ENCODE measurements at places on chromosomes 7 and 10.

- DNase-seq: no peak
Observed at GRCh38 chr10:44958898-44959246, 730 bp upstream of the RASSF4 start.

- no peak for DNase-seq
Observed at GRCh38 chr7:93203496-93203895, 22.8 kb downstream of the HEPACAM2 start.

DNA sequence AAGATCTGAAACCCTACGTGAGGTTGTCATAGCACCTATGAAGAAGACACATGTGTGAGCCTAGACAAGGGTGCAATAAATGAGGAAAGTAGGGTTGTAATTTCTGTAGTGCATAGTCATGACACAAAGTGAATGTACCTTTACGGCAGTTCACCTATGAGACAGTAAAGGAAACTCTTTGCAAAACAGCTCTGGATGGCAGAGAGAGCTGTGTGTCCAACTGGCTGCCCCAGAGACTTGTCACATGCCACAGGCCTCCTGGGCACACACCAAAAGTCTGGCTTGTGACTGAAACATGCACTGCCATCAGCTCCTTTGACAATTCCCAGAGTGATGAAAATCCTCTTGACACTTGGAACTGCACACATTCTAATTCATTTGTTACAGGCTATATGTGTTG is 90.7 kb upstream of the NAMPT start:
- DNase-seq: no peak

- no peak for DNase-seq
Observed at GRCh38 chr10:131738396-131738735, 162.4 kb upstream of the PPP2R2D start.

DNA sequence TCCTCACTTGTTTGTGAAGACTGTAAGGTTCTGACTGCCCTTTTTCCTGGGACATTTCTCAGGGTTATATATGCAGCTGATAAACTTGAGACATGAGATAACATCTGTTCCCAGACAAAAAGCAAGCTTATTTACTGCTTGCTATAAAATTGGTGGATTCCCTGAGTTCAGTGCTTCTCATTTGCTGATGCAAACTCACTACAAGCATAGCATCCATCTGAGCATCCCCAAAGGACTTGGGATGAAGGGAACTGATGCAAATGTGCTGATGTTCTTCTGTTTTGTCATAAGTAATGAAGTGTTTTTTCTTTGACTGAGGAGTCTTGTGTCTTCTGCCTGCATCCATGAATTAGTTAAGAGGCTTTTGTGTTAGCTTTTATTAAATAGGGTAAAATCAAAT is 183.2 kb downstream of the ADK start:
- DNase-seq: no peak

GRCh38 chr7:108222236-108222892 is 92.2 kb upstream of the LAMB4 start:
- peak; percentile 33 for DNase-seq

- no peak for DNase-seq
Observed at GRCh38 chr7:128777156-128778123, 1.8 kb upstream of the OPN1SW start.

DNA sequence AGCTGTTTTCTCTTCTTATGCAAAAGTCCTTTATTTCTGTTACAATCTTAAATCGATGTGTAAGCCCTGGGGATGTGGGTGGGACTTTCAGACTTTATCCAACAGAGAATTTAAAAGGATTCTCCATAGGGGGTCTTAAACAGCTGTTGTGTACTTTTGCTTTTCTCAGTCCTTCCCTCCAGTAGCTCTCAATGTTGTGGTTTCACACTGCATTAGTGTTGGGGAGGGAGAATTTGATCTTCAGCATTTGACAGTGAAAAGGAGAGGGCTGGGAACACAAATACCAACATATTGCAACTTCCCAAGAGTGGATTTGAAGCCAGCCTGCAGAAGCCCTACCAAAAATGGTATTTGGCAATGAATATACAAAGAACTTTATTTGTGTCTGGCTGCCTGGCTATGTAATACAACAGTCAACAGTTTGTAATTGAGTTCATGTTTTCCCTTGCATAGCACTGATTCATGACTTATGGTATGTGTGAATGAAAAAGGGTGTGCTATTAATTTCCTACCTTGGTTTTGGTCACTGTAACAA is 80.1 kb upstream of the CAPZA2 start:
- DNase-seq: no peak

DNA sequence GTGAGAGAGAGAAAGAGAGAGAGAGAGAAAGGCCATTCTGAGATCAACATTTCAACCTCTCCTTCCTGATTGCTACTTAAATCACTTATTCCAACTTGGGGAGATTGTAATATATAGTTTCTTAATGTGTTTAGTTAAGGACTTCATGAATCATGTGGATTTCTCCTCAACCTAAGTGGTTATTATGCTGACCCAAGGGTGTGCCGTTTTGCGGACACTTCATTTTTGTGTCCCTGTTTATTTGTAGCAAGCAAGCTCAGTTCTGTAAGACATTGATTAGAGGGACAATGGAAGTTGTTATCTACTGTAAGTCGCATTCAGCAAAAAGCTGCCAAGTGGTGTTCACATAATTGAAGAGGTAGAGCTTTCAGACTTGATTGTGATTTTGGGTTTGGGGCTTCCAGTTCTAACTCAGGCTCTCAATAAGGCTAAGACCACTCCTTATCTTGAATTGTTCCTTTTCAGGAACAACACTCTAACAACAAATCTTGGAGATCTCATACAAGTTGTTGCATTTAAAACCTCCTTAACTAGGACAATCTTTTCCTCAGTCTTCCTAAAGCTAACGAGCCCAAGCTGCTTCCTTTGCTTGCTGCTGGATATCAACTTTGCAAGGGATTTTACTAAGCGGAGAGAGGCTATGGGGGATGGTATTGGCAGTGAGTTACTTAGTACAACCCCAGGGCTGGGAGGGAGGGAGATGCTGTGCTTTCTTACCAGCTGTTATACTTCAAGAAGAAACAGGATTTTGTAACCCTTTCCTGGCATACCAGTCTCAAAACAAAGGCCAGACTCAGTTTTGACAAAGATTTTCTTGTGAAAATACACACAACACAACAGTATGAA is 19.8 kb upstream of the COL1A2 start:
- peak; percentile 19 for DNase-seq

DNA sequence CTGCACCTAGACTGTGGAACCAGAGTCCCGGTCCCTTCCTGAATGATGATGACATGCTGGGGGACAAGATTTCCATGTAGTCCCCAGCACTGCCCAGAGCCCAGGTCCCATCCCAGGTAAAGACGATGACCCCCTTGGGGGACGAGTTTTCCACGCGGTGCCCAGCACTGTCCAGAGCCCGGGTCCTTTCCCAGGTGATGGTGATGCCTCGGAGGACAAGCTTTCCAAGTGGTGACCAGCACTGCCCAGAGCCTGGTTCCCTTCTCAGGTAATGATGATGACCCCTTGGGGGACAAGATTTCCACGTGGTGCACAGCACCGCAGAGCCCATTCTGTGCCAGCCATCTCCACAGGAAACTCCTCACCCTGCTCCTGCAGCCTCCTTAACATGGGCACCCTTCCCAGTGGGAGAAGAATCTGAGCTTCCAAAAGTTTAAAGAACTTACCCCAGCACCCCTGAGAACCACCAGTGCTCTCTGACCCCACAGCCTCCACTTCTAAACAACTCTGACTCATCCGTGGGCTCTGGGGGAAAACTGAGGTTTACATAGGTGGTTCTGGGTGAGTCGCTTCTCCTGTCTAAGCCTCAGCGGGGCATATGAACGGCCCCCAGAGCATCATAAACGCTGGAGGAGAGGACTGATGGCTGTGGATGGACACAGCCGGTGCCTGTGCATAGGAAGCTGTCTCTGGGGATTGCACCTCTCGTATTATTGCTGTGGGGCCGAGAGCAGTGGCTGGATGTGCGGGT is 233.2 kb downstream of the TCERG1L start:
- no peak for DNase-seq

DNA sequence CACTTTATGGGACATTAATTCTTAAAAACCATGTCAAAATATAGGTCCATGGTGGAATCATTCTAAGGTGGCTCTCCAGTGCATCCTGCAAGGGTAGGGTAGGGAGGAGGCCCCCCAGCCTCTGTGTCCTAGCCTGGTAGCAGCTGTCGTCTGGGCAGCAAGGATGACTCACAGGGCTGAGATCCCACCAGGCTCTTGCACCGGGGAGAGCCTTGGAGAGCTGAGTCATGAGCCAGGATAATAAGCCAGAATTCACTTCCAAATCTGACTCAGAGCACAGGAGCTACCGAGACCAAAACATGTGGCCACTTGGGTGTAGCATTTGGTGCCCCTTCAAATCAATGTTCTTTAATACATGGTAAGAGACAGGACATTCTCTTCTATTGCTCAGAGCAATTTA is 298.5 kb downstream of the NEBL start:
- no peak for DNase-seq

- no peak for DNase-seq
Observed at GRCh38 chr10:111698711-111699110, 484.9 kb downstream of the GPAM start.

DNA sequence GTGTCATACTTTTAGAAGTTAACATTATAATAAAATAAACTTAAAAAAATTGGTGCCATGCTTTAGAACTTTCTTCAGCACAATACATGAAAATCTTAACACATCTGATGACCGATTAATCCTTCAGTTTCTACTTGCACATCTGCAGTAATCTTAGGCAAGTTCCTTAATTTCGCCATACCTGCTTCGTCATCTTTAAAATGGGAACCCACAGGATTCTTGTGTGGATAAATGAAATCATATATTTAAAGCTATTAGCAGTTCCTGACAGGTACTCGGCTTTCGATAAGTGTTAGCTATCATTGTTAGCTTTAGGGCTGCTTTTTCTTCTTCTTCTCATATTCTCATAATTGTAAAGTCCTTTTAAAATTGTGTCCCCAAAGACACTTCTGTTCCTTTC is 907 bp upstream of the VPS50 start:
- no peak for DNase-seq

GRCh38 chr7:139886206-139886605 is 57.1 kb downstream of the TBXAS1 start:
- DNase-seq: no peak

DNA sequence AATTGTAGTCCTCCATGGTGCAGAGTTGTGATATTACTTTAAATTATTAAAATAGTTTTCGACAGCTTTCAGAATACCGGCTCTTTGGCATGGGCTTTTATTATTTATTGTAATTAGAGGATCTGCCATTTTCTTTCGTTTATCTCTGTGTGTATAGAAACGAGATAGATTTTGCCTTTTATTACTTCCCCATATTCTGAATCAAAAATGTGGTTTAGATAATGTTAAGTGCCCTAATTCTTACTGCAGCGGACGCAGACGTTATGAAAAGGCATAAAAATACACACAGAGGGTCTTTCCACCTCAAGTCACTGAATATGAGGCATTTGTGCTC is 1.9 kb upstream of the ARID5B start:
- no peak for DNase-seq

- DNase-seq: no peak
Observed at GRCh38 chr7:1989049-1989860, 243.5 kb downstream of the MAD1L1 start.

DNA sequence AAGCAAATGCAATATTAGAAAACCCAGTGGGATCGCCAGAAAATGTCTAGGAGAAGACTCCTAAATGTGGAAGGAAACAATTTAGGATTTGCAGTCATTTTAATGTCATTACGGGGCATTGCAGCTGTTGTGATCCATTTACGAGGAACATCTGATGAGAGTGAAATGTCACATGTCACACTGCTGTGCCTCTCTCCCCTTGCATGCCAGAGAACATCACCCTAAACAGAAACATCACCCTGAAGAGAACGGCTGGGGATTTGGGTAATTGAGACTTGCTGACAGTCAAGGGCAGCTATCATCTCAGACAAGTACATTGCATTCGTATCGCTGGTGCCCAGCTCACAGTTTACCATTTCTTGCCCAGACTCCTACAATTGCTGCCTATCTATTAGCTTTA is 785.7 kb upstream of the POM121L12 start:
- no peak for DNase-seq

GRCh38 chr10:125441151-125441550 is 241.8 kb downstream of the TEX36 start:
- no peak for DNase-seq

GRCh38 chr7:6266699-6267098 is 5.7 kb downstream of the CYTH3 start:
- DNase-seq: no peak

GRCh38 chr7:151764056-151764920 is 112.6 kb downstream of the PRKAG2 start:
- no peak for DNase-seq

- no peak for DNase-seq
Observed at GRCh38 chr10:101875068-101875688, 31.6 kb upstream of the KCNIP2 start.

DNA sequence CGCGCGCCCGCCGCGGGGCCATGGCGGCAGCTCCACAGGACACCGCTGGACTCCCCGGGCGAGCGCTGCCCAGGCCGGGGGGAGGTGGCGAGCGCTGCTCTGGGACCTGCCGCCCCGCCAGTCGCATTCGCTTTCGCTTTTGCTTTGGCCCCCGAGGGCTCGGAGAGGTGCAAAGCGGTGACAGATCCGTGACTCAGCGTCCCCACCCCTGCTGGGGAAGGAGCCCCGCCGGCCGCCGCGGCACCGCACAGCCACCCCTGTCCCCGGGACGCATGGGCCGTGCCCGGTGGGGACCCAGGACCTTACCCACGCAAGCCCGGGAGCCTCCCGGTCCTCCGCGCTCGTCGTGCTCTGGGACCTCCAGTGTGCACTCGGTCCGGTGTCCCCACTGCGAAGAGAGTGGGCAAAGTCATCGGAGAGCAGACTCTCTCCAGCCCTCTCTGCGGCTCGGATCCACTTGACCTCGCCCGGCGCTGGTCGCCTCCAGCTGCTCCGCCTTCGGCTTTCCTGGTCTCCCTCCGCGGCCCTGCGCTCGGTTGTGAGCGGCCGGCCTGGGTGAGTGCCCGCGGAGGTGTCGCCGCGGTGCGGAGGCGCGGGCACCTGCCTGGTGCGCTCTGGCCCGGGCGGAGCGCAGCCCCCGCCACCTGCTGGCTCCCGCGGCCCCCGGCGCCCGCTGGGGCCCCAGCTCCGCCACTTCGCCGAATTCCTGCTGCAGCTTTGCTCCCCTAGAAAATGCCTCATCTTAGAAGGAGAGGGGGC is at the start of gene IL15RA:
Gene IL15RA, minus strand, starts transcription at position 73 of the 759 bp plus-strand sequence. Its CDS starts 51 bp downstream, at position 22.
- DNase-seq: peak; percentile 85

DNA sequence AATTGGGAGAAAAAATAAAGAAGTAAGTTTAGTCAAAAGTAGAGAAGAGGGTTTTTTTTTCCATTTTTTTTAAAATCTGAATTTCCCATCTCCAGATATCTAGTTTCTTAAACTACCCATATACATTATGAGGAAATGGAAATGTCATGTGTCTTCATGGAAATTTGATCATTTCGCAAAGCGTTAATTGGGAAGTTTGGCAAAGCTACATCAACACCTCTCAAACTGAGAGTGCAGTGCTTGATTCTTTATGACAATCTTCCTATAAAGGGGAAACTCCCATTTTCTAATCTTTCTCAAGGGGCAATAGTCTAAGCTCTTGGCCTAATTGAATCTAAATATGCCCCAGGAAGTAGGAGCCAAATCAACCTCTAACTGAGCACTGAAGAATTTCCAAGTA is 110.4 kb upstream of the INHBA start:
- DNase-seq: no peak

All from body of pancreas (tissue), 4 donors.